ENCODE measurements at places on chromosomes 3 and 15. TPM values are rescaled to one million over a fixed set of nuclear protein-coding genes. Genes with fewer than 3 reads are reported as not detected.
A peak's percentile ranks its signal among the peaks of the same experiment; 100 is the strongest.

The TRH gene
- 0.59 TPM for total RNA-seq

The UROC1 gene
- not detected for total RNA-seq

The UBXN7 gene
- total RNA-seq = 23.2 TPM

The TTLL13 gene
- 0.07 TPM for total RNA-seq

- no peak for DNase-seq
These were observed 105.6 kb downstream of the ARNT2 start for GRCh38 chr15:80509800-80510199.

DNA sequence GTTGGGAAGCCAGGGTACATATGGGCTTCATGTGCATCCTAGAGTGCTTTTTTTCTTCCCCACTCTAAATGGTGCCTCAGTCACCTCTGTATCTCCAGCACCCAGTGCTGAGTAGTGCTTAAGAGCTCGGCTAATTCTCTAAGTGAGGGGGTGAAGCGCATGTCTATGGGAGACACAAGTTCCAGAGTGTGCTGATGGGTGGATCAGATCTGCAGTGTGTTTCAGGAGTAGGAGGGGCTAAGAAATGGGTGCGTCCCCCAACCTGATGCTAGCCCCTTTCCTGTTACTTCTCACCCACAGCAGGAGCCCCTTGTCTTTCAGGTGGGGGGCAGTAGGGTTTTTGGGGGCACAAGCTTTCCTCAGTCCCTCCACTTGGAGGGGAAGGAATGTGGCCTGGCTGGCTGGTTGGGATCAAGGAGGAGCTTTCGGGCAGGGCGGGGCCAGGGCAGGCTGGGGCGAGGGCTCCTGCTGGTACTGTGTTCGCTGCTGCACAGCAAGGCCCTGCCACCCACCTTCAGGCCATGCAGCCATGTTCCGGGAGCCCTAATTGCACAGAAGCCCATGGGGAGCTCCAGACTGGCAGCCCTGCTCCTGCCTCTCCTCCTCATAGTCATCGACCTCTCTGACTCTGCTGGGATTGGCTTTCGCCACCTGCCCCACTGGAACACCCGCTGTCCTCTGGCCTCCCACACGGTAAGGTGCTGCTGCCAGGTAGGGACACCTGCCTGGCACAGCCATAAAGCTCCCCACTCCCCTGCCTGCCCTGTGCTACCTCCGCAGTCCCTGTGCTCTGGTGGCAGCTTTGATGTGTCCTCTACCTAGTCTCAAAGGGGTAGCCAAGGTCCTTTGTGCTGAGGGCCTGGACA lies at the start of gene IL17RE:
TSS of gene IL17RE (plus strand) at position 477 of the 866 bp plus-strand sequence. CDS start at position 562, 85 bp downstream.
- peak; percentile 82 for DNase-seq

DNA sequence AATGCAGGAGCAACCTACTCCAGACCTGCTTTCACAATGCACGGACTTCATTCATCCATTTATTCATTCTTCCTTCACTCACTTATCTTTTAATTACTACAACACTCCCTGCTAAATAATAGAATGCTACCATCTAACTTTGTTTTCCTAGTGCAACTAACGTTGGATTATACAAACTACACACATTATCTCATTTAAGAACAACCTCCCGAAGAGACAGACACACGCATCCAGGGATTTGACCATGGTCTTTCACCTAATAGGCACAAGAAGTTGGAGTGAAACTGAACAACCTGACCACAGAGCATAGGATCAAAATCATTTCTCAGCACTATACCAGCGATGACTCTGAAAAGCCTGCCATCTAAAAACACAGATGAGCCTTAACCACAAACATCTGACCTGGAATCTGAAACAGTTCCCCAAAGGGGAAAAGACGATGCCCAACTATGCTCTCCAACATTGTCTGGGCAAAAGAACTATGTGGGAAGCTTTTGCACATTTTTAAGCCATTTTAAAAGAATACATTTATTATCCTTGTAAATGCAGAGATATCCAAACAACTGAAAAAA lies 21.0 kb downstream of the ZNF385D start:
- DNase-seq = no peak

Measured in H7 (cell line).